ENCODE measurements at places on chromosomes 7 and 10.

DNA sequence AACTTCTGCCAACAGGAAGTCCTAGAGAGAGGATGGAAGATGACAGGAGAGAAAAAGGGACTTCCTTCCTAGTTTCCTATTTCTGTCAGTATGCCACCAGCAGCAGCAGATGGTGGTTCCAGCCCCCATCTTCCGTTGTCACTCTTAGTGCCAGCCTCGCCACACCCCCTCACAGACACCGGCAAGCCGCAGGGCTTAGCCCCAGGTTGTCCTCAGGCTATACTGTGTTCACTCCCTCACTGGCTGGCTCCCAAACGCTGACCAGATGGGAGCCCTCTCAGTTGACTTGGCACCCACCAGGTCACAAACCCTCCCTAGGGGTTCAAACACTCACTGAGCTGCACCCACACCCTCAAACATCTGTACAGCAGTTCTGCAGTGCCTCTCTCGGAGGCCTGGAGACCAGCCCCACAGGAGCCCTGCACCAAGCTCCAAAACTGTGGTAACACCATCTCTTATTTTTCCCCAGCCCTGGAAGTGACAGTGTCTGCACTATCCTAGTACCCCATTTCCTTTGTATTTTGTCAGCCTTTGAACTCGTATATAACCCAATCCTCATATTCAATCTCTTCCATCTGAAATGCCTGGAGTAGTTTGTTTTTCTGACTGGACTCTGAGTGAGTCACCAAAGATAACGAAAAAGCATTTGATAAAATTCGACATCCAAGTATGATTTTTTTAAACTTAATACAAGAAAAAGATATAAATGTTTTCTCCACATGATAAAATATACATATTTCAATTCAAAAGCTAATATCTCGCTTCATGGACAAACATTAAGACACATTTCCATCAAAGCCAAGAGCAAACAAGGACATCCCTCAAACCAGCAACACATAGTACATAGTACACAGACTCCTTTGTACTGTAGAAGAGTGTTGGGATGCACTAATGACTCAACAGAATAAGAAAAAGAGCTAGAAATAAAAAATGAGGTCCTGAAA is 34.5 kb downstream of the SMURF1 start:
- DNase-seq: no peak

DNA sequence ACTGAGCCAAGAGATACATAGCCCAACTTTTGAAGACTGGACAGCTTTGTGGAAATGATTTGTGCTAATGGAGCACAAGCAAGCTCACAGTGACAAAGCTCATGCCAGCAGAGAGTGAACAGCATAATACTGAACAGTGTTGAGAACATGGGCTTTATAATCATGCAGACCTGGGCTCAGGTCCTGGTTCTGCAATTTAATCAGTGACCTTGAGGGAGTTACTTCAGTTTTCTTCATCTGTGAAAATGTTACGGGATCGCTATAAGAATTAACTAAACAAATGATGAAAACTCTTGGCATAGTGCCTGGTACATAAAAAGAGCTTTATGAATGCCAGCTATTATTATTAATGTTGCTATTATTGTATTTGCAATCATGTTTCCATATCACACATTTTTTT is 690.5 kb upstream of the LRRN3 start:
- DNase-seq: no peak

DNA sequence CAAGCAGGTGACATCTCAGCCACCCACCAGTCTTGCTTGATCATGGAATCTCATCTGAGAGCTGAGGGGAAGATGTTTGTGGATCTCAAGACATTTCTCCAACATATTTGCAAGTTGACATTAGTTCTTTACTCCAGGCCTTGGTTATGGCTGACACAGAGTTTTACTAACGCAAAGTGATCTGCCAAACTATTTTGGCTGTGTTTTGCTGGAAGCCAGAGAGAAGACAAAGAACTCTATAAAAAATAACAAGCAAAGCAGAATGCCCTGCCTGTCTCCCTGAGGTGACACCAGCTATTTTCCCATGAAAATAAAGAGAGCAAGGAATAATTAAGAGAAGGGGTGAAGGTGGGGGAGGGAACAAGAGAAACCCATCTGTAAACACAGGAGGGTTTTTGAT is 286.4 kb downstream of the WDR11 start:
- no peak for DNase-seq

- no peak for DNase-seq
Observed at GRCh38 chr10:102639537-102639936, 4.7 kb upstream of the TRIM8 start.

DNA sequence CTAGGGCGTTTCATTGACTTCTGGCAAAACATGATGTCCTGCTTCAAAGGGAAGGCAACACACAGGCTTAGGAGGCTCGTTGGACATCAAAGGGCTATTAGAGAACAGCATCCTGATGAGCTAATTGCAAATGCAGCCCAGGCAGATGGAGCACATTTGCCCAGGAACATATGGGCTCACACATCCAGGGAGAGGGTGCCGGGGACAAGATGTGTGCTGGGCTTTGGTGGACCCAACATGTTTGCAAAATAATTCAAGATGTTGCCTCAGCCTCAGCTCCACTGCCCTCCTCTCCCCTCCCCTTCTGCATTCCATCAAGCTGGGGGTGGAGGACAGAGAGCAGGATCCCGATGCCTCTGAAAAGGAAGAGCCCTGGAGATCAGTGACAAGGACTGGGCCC is 217.1 kb upstream of the ZMIZ1 start:
- DNase-seq: no peak

DNA sequence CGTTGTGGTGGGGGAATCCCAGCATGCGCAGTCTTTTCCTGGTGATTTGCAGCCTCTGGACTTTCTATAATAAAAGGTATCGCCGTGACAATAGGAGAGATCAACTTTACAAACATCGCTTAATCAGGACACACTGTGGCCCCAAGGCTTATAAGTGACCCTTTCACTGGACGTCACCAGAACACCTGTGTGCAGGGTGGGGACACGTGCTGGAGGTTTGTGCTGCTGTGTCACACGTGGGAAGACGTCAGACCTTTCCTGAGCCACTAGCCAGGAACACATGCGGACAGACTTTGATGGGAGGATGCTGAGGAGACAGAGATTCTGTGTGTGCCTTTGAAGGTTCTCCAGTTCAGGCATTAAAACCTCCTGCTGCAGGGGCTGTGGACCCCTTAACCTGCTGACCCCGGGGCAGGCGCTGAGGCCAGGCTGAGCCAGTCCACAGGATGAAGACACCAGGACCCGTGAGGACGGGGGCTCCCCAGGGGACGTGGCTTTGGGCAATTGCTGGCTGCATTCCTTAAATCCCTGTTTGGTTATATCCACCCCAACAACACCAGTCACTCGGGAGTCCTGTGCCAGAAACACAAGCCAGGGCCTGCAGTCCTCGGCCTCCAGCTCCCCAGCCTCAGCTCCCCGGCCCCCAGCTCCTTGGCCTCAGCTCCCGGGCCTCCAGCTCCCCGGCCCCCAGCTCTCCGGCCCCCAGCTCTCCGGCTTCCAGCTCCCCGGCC is 183.4 kb downstream of the PTPRN2 start:
- DNase-seq: no peak

GRCh38 chr10:74797550-74797949 is 28.9 kb upstream of the KAT6B start:
- no peak for DNase-seq

All from effector CD8-positive, alpha-beta T cell (primary cell).